ENCODE measurements at places on chromosomes 16 and 17. TPM values are rescaled to one million over a fixed set of nuclear protein-coding genes. Genes with fewer than 3 reads are reported as not detected.

The KRT39 gene
- polyA plus RNA-seq, result 0.22 TPM

The NOD2 gene
- polyA plus RNA-seq, result not detected

The KCNH6 gene
- not detected for polyA plus RNA-seq

The UBALD2 gene
- polyA plus RNA-seq, result 9.4 TPM

The KRTAP17-1 gene
- polyA plus RNA-seq, result not detected

The PITPNM3 gene
- polyA plus RNA-seq, result 1.1 TPM
